ENCODE measurements at places on chromosomes 13 and 19.
A peak's percentile ranks its signal among the peaks of the same experiment; 100 is the strongest.

- DNase-seq = no peak
Measured at GRCh38 chr13:20415694-20416107, 110.0 kb downstream of the CRYL1 start.

DNA sequence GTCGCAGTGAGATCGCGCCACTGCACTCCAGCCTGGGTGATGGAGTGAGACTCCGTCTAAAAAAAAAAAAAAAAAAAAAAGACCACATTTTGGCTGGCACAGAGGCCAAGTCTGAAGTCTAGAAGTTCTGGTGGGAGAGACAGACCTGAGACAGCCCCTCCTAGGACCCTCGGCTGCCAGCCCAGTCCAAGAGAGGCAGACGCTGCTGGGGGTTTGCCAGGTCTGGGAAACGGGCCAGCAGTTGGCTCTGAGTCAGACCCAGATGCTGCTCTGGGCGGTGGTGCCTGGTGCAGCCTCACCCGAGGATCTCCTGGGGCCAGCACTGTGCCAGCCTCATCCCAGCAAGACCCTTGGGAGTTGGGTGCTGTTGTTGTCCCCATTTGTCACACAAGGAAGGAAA, 5.8 kb downstream of the FCHO1 start:
- no peak for DNase-seq

- DNase-seq = no peak
Measured at GRCh38 chr13:20349564-20350381, 117.7 kb upstream of the GJB6 start.

DNA sequence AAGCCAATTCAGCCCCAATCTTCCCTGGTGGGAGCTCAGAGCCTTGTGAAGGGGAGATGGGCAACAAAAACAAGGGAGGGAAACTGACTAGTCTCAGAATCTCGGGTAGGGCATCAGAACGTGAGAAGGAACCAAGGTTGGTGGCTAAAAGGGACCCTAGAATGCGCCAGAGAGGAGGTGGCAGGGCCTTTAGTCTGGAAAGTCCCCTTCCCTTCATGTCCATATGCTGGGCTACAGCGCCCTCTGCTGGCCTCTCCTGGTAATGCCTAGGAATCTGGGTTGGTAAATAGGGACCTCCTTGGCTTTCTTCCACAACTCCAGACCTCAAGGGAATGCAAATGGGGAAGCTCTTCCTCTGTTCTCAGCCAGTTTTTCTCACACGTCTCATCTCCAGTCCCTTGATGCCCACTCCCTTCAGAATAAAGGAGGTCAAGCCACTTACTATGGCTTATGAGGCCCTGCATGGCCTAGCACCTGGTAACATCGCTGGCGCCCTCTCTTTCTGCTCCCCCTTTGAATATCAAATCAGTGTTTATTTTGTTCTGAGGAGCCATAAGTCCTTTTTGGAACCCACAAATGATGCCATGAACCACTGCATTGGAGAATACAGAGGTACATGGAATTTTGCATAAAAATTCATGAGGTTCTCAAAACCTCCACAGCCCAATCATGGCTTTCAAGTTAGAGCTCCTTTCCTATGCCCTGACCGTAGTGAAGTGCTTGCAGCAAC, 1.4 kb upstream of the CCDC97 start:
- DNase-seq = peak; percentile 91

- no peak for DNase-seq
Measured at GRCh38 chr19:6861683-6862286, 25.6 kb upstream of the ADGRE1 start.

- peak; percentile 33 for DNase-seq
Measured at GRCh38 chr19:7152568-7152967, 83.1 kb downstream of the ZNF557 start.

DNA sequence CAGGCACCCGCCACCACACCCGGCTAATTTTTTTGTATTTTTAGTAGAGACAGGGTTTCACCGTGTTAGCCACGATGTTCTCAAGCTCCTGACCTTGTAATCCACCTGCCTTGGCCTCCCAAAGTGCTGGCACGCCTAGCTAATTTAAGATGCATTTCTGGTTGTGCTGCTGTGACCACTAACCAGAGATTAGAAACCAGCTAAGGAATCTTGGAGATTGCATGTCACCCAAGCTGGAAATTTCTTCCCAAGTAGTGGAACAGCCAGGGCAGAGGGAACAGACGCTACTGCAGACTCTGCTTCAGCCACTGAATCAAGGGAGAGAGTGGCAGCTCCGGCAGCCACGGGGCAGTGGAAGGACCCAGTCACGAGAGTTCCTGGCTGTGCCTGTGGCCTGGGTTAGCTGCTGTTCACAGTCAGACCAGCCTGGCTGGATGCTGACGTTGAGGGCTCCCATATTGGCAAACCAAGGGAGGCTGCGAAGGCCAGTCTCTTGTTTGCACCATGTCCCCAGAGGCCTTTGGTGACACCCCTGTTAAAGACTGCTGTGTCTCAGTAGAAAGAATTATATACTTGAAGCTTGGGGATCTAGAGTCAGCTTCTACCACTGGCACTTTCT, 7.9 kb downstream of the TPM4 start:
- no peak for DNase-seq

- DNase-seq = peak; percentile 73
Measured at GRCh38 chr19:50649433-50650391, at the start of gene C19orf81. C19orf81 (plus strand) TSS chr19:50649445; CDS start chr19:50649445, 0 bp downstream.

DNA sequence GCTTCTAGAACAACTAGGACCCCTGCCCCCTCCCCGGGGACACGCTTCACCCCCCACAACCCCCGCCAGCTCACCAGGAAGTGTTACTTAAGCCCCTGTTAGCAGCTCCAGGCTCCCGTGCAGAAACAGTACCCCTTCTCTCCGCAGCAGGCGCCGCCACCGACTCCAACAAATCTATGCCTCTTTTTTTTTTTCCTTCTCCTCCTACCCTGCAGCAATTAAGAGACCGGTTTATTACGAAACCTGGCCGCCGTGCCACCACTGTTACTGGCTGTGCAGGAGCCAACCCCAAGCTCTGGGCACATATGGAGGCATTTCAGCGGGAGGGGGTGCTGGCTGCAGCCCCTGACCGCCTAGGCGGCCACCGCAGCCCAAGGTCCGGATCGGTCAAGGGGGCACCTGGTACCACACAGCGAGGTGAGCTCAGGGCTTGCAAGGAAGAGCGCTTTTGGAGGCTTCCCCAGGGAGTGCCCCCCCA, 2.4 kb downstream of the GADD45B start:
- peak; percentile 87 for DNase-seq

GRCh38 chr13:59584761-59585670, 578.7 kb downstream of the DIAPH3 start:
- DNase-seq = no peak

GRCh38 chr13:49494645-49495044, 1.1 kb upstream of the PHF11 start:
- peak; percentile 35 for DNase-seq

- DNase-seq = no peak
Measured at GRCh38 chr19:44718441-44719261, 19.7 kb downstream of the CEACAM16 start.

DNA sequence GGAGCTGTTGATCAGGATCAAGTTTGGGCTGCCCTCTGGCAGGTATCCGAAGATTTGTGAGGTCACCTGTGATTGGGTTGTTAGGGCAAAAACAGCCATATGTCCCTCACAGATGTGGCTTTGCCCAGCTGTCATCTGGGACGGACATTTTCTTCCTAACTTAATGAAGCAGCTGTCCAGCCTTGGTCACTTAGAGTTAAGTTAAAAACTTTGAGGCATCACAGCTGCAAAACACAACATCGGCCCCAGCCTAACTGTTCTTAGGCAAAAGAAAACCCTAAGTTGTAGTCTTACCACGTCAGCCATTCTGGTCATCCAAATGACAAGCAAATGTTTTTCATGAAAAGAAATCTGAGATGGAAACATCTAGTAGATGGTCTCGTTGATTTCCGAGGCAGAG, 318.4 kb downstream of the DCLK1 start:
- no peak for DNase-seq

- no peak for DNase-seq
Measured at GRCh38 chr13:60090574-60090973, 73.2 kb downstream of the DIAPH3 start.

- no peak for DNase-seq
Measured at GRCh38 chr13:52812941-52813340, 35.5 kb downstream of the PCDH8 start.

DNA sequence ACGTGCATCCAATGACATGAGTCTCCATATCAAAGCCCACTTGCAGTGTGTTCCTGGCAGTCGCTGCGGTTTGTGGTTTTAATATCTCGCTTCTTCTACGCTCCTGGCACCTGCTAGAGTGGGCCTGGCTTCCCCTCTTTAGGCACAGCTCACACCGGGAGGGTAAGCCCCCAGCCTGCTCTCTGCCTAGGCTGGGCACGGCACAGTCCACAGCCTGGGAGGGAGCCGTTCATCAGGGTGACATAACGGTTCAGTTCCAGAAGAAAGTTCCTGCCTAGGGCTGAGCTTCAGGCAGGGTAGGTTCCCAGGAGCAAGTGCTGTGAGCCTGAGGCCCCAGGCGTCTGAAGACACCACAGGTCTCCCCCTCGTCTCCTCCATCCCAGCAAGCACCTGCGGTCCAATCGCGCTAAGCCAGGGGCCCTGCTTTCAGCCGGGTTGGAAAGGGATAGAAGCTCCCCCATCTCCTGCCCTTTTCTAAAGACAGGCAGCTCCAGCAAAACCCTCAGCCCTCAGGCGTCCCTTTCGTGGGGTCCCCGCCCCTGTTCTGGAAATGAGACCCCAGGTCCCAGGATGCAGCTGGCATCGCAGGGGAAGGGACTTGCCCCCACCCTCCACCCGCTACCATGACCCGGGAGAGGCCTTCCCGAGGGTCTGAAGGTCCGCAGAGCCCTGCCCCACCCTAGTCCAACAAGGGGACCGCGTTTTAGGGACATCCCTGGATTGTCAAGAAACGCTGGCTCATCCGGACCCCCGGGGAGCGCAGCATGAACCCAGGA, 121.6 kb upstream of the ZNF507 start:
- peak; percentile 7 for DNase-seq

DNA sequence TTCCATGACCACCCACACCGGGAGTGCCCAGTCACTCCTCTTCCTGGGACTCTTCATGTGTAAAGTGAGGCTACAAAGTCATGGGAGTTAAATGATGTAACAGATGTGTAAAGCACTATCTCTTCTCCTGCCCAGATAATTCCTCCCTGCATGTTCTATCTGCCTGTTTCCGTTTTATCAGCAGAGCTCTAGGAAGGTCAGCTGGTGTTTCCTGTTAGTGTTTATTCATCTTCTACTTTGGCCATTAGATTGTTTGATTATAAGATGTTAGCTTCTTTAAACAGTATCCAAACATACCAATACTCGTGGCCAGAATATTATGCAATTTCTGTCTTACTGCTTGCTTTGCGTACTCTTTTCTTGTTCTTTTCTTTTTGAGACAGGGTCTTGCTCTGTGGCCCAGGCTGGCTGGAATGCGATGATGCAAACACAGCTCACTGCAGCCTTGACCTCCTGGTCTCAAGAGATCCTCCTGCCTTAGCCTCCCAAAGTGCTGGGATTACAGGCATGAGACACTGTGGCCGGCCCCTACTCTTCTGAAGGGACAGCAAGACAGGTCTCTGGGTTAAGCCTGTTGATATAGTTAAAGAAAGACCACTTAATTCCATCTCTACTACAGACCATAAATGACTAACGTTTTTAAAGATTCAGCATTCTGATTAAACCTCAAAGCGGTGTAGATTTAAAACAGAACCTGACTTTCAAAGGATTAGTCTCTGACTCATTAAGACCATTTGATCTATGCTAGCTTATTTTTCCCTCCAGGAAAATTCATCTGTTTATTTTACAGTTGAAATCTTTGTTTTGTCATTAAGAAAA, 97.4 kb upstream of the AKAP11 start:
- DNase-seq = no peak

- no peak for DNase-seq
Measured at GRCh38 chr13:106488076-106488475, 47.4 kb downstream of the EFNB2 start.

DNA sequence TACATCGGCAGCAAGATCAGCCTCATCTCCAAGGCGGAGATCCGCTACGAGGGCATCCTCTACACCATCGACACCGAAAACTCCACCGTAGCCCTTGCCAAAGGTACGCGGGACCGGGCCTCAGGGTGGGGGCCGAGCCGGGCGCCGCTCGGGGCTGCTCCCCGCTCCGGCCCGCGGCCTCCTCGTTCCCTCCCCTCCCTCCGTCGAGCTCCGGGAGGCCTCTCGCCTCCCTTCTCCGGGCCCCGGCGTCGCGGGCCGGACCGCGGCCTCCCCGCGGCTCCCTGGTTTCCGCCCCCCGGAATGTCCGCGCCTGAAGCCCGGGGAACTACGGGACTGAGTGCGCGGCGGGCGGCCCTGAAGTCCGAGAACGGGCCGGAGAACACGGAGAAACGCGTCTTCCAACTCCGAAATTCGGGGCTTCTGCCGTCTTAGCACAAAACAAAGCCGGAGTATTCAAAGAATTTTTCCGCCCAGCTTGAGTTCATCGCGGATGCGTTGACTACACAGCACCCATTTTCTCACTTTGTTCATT, 423 bp downstream of the LSM14A start:
- DNase-seq = no peak

DNA sequence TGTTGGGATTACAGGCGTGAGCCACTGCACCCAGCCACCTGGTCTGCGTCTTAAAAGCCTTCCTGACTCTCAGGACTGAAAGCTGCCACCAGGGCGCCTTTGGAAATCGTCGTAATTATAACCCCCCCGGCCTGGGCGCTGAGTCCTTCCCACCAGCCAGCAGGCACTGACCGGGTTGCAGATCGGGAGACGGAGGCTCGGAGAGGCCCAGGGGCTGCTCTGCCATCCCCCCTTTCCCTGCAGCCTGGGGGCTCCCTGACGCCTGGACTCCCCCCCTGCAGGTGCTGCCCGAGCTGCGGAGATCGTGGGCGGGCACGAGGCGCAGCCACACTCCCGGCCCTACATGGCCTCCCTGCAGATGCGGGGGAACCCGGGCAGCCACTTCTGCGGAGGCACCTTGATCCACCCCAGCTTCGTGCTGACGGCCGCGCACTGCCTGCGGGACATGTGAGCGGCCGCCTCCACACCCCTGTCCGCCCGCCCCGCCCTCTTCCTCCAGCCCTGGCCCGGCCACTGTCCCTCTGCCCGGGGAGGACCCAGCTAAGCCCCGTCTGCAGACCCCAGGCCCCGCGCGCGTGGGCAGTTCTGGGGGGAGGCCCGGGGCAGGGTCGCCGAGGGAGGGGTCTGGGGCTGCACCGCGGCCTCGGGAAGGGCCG, 2.5 kb downstream of the PRTN3 start:
- DNase-seq = no peak

- peak; percentile 67 for DNase-seq
Measured at GRCh38 chr19:4676955-4677731, 7.0 kb upstream of the MYDGF start.

GRCh38 chr13:44523146-44524015, 52.7 kb downstream of the TSC22D1 start:
- no peak for DNase-seq

- no peak for DNase-seq
Measured at GRCh38 chr13:36712770-36713169, 39.0 kb downstream of the SERTM1 start.

- DNase-seq = no peak
Measured at GRCh38 chr13:25570185-25570584, 198.4 kb downstream of the ATP8A2 start.

Measured in NAMALWA (cell line).